ENCODE measurements at places on chromosomes 1 and 21.
A peak's percentile ranks its signal among the peaks of the same experiment; 100 is the strongest.

- DNase-seq: no peak
These were observed 538.8 kb downstream of the MATN1 start for GRCh38 chr1:30184393-30185141.

DNA sequence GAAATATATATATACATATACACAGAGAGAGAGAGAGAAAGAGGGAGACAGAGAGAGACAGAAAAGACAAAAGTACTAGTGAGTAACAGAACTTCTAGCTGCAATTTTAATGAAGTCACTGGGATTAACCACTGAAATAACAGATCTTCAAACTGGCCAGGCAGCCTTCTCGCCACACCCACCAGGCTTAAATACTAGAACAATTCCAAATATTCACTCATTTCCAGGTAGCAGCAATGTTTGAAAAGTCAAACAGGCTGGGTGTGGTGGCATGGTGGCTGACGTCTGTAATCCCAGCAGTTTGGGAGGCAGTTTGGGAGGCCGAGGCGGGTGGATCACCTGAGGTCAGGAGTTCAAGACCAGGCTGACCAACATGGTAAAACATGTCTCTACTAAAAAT lies 5.2 kb downstream of the PRDX1 start:
- DNase-seq: no peak

DNA sequence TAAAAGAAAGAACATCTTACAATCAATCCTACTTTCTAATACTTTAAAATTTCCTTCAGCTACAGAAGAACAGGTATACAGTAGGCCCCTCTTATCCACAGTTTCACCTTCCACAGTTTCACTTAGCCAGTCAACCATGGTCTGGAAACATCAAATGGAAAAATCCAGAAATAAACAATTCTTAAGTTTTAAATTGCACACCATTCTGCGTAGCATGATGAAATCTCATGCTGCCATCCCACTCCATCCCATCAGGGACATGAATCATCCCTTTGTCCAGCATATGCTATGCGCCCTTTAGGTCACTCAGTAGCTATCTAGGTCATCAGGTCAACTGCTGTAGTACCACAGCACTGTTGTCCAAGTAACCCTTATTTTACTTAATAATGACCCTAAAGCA lies 67.7 kb downstream of the HSF2BP start:
- DNase-seq: no peak

GRCh38 chr1:83103341-83103740 lies 895.6 kb downstream of the TTLL7 start:
- DNase-seq: no peak

GRCh38 chr1:37533317-37534093 lies 18.9 kb upstream of the MEAF6 start:
- no peak for DNase-seq

GRCh38 chr1:174040387-174040786 lies 18.2 kb upstream of the RC3H1 start:
- no peak for DNase-seq

GRCh38 chr1:33182896-33183295 lies 1.1 kb upstream of the TRIM62 start:
- DNase-seq: no peak

- no peak for DNase-seq
These were observed 865 bp downstream of the ADPRS start for GRCh38 chr1:36089393-36090121.

- DNase-seq: no peak
These were observed 48.4 kb downstream of the CAPZB start for GRCh38 chr1:19436716-19437476.

- no peak for DNase-seq
These were observed 49.0 kb upstream of the ASB17 start for GRCh38 chr1:75980972-75981897.

GRCh38 chr1:25564777-25565574 lies 21.6 kb downstream of the LDLRAP1 start:
- DNase-seq: no peak

GRCh38 chr1:2108877-2109580 lies 58.8 kb downstream of the PRKCZ start:
- no peak for DNase-seq

DNA sequence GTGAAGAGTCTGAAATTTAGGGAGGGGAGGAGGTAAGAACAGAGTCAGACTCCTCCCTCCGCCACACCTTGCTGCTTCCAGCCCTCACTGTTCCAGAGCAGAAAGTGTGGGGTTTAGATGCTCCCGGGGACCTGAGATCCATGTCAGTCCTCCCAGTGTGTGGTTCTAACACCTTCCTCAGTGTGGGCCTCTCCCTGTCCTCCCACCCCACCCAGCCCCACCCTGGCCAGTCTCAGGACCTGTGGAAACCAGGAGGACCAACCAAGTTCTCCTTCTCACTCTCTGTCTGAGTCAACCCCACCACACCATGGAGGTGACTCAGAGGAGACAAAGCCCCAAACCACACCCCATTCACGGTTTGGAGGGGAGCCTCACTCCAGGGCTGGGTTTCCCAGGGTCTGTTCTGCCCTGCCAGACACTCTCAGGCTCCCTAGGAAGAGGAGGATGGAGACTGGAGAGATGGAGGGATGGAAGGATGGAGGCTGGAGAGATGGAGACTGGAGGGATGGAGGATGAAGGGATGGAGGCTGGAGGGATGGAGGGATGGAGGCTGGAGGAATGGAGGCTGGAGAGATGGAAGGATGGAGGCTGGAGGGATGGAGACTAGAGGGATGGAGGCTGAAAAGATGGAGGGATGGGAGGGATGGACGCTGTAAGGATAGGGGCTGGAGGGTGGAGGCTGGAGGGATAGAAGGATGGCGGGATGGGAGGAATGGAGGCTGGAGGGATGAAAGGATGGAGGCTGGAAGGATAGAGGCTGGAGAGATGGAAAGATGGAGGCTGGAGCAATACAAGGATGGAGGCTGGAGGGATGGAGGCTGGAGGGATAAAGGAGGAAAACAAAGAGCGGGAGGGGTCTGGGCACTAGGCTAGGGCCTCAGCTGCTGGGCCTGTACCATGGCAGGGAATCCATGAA lies 100.9 kb upstream of the RUNX3 start:
- peak; percentile 44 for DNase-seq

GRCh38 chr1:164770131-164770529 lies 211.1 kb downstream of the PBX1 start:
- no peak for DNase-seq

GRCh38 chr1:25431955-25432719 lies 1.4 kb downstream of the MACO1 start:
- no peak for DNase-seq

DNA sequence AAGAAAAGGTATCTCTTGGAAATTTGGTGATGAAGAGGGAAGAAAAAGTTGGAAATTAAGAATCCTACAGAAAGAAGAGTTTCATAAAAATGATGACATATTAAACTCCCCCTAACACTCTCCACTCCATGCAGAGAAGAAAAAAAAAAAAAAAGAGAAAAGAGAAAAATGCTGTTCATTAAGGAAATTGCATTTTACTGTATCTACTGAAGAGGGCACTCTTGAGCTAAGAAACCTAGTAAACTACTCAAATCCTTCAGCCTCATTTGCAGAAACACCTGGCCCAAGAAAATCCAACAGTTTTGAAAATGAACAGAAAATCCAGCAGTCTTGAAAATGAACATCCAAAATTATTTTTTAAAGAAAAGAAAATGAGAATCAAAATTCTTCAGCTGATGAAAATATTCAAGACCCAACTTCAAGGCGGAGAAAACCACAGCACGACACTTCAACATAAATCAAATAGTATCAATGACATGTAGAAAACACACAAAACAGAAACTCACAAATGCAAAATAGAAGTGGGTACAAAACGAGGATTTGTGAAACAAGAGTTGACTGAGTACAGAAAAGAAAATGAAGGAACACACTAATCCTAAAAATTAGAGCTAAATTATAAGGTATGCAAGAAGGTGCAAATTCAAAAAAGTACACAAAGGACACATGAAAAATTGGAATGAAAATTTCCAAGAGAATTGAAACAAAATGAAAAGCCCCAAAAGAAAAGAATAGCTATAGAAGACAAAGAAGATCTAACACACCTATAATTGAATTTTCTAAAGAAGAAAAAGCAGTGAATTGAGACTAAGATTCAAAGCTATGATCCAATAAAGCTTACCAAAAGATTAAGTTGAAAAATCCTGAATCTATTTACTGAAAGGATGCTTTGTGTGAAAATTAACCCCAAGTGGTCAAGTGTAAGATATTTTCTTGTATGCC lies 73.2 kb upstream of the DNAJC6 start:
- no peak for DNase-seq

DNA sequence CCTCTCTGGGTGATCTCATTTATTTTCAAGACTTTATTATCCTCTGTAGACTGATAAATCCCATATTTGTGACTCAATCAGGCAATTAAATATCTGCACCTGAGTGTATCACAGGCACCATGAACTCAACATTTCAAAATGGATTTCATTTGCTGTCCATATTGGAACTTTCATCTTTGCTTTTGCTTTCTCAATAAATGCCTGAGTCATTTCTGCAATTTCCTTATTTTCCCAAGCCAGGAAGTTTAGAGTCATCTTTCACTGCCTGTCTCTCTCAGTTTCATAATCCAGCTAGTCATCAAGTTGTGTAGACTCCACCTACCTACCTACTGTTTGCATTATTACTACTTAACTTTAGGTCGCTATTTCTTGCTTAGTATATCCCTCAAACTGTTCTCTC lies 540.9 kb downstream of the LMO4 start:
- no peak for DNase-seq

- DNase-seq: no peak
These were observed 115.1 kb downstream of the TOMM20 start for GRCh38 chr1:235013512-235013911.

GRCh38 chr1:3029991-3030662 lies 8.9 kb downstream of the ACTRT2 start:
- no peak for DNase-seq

- DNase-seq: no peak
These were observed 9.1 kb downstream of the COL8A2 start for GRCh38 chr1:36115931-36116330.

- no peak for DNase-seq
These were observed 21.8 kb upstream of the SPOCD1 start for GRCh38 chr1:31837451-31838158.

GRCh38 chr1:53280496-53280895 lies 42.2 kb upstream of the MAGOH start:
- DNase-seq: no peak

DNA sequence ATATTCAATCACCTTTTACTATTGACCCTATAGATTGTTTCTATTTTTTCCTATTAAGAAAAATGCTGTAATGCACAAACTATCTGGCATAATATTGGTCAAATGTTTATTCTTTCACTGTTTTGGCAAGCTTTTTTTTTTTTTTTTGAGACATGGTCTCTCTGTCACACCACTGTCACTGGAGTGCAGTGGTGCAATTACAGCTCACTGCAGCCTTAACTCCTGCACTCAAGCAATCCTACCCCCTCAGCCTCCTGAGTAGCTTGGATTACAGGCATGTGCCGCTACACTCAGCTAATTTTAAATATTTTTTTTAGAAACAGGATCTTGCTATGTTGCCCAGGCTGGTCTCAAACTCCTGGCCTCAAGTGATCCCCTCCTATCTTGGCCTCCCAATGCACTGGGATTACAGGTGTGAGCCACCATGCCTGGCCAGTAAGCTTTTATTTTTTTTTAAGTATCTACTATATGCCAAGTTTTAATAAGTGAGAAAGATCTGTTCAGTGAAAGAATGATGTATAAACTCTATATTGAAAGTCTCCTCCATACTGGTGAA lies 3.4 kb downstream of the CDC7 start:
- DNase-seq: no peak

DNA sequence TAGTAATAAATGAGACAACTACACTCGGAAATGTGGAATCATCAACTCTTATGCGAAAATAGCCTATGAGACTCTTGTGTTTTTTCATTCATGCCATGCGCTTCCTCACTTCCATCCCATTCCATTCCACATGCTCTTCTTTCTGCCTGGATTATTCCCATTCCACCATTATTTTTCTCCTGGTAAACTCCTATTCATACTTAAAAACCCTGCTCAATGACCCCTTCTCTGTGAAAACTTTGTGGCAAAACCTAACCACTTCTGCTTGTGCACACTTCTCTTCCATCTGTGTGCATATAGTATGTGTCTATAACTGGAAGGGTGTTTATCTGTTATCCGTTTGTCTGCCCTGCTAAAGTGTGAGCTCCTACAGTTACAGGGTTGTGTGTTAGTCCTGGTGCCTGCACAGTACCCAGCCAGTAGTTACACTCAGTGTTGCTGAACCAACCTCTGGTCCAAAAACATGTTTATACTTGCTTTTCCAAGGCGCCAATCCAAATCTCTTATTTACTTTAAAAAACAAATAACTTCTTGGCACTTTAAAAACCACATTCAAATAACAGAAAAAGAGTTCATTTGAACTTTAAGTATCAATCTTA lies 10.7 kb downstream of the EPHX1 start:
- DNase-seq: no peak

DNA sequence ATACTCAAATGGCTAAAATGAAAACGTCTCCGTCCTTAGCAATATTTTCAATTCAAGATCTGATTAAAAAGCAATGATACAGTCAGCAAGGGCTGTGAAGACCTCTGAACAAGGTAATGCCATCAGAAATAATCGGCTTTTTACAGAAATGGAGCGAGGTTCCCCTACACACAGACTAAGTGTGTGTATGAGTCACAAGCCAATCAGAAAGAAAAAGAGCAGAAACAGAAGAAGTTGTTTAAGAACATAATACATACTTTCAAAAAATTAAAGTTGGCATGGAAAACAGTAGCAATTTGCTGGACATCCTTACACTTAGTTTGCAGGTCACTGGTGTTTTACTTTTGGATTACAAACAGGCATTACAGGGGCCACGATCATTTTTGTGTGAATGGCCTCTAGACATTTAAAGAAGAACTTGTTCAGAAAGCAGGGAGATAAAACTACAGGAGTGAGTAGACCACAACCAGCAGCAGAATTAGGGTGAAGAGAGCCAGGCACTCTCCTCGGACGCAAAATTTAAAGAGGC lies 350.0 kb upstream of the RUNX1 start:
- DNase-seq: no peak

GRCh38 chr1:115135681-115136080 lies 46.4 kb upstream of the TSPAN2 start:
- DNase-seq: no peak

GRCh38 chr1:15260418-15261154 lies 13.6 kb downstream of the FHAD1 start:
- no peak for DNase-seq
